IPS DF 6.9 (cell line): ENCODE measurements at places on chromosomes 12 and 14.

DNA sequence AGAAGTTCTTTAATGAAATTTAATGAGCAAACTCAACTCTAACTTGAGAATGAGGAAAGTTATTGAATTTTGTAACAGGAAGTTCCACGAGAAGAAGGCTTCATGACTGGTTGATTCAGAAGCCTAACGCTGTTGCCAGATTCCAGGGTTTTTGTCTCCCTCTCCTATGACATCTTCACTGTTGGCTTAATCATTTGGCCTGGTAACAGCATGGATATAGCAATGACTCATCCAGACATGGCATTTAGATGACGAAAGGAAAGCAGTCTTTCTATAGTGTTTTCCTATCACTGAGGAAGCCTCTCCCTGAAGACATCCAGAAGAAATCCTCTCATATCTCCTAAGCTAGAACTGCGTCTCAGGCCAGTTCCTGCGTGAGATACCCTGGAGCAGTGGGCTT is 9.4 kb upstream of the KCNA1 start:
- DNase-seq: no peak
- no peak overlapping the region for H3K27ac ChIP-seq
- no peaks in the 10 kb centered on the region for H3K27me3 ChIP-seq
- H3K4me3 ChIP-seq: no peak overlapping the region
- H3K4me1 ChIP-seq: no peaks in the 10 kb centered on the region
- H3K36me3 ChIP-seq: no peaks in the 10 kb centered on the region

GRCh38 chr12:89544681-89545184 is 18.9 kb upstream of the POC1B start:
- H3K4me1 ChIP-seq: no peaks in the 10 kb centered on the region
- no peak for DNase-seq

DNA sequence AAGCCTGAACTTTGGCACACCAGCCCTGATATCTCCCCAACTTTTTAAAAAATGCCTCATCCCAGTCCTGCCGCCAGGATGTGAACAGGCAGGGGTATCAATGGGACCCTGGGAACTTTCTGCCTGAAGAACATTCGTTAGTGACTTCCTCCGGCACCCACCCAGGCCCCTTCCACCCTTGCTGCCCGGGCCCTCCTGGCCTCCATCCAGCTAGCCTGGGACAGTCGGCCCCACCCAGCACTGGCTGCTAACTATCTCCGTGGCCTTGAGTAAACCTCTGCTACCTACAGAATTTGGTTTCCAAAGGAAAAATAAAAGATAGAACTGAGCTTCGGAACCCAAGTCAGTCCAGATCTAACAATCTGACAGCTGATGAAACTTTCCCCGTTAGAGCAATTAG is 14.3 kb downstream of the SCARB1 start:
- no peak for DNase-seq
- no peak overlapping the region for H3K27ac ChIP-seq
- H3K4me1 ChIP-seq: no peaks in the 10 kb centered on the region
- no peaks in the 10 kb centered on the region for H3K27me3 ChIP-seq

DNA sequence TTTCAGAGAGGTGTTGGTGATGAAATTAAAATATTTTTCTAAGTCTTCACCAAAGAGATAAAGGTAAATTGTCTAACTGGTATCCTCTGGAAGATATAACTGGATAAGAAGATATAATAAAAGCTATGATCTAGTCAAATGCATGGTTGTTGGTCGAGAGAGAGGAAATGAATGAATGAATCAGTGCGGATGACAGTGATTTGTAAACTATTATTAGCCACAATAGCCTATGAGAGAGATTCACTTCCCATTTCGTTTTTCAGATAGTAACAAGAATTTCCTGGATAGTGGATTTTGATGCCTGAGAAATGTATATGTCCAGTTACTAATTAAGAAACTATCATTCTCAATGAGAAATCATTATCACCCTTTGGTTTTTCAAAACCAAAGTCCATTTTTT is 63.1 kb downstream of the HEATR5A start:
- H3K27ac ChIP-seq: no peak overlapping the region
- no peaks in the 10 kb centered on the region for H3K27me3 ChIP-seq
- no peaks in the 10 kb centered on the region for H3K36me3 ChIP-seq
- H3K4me1 ChIP-seq: no peaks in the 10 kb centered on the region
- no peak overlapping the region for H3K4me3 ChIP-seq

GRCh38 chr12:93300611-93301021 is 77.1 kb upstream of the NUDT4 start:
- no peak overlapping the region for H3K4me3 ChIP-seq
- H3K27ac ChIP-seq: no peak overlapping the region
- no peaks in the 10 kb centered on the region for H3K36me3 ChIP-seq
- H3K27me3 ChIP-seq: no peaks in the 10 kb centered on the region

GRCh38 chr12:64212119-64212746 is 9.9 kb downstream of the KICS2 start:
- no peak overlapping the region for H3K4me3 ChIP-seq
- no peaks in the 10 kb centered on the region for H3K27me3 ChIP-seq
- H3K36me3 ChIP-seq: no peaks in the 10 kb centered on the region
- no peak for DNase-seq
- no peaks in the 10 kb centered on the region for H3K4me1 ChIP-seq

GRCh38 chr12:31984806-31985591 is 25.8 kb downstream of the RESF1 start:
- H3K27ac ChIP-seq: no peak overlapping the region
- DNase-seq: no peak
- peaks cover 28% of the 10 kb centered on the region; the same call in 1 of the 2 replicates for H3K36me3 ChIP-seq
- H3K4me1 ChIP-seq: 0 out of 2 replicates have a peak, but pooled peaks cover under 1% of the 10 kb centered on the region
- H3K4me3 ChIP-seq: no peak overlapping the region

- H3K4me3 ChIP-seq: no peak overlapping the region
- 0 out of 2 replicates have a peak, but pooled peaks cover 2% of the 10 kb centered on the region for H3K36me3 ChIP-seq
- no peak overlapping the region for H3K27ac ChIP-seq
- no peaks in the 10 kb centered on the region; the same call in 1 of the 2 replicates for H3K4me1 ChIP-seq
- DNase-seq: no peak
- H3K27me3 ChIP-seq: peaks cover 20% of the 10 kb centered on the region
Observed at GRCh38 chr12:71445071-71445470, 5.5 kb downstream of the LGR5 start.

- H3K36me3 ChIP-seq: no peaks in the 10 kb centered on the region
- H3K4me3 ChIP-seq: no peak overlapping the region
- H3K4me1 ChIP-seq: no peaks in the 10 kb centered on the region
- no peak overlapping the region for H3K27ac ChIP-seq
- no peaks in the 10 kb centered on the region for H3K27me3 ChIP-seq
Observed at GRCh38 chr12:127690161-127690560, 576.8 kb upstream of the TMEM132C start.

- no peak overlapping the region for H3K4me3 ChIP-seq
- no peaks in the 10 kb centered on the region for H3K27me3 ChIP-seq
- no peaks in the 10 kb centered on the region for H3K36me3 ChIP-seq
- no peak for DNase-seq
Observed at GRCh38 chr14:90726656-90727055, 89.6 kb downstream of the TTC7B start.

DNA sequence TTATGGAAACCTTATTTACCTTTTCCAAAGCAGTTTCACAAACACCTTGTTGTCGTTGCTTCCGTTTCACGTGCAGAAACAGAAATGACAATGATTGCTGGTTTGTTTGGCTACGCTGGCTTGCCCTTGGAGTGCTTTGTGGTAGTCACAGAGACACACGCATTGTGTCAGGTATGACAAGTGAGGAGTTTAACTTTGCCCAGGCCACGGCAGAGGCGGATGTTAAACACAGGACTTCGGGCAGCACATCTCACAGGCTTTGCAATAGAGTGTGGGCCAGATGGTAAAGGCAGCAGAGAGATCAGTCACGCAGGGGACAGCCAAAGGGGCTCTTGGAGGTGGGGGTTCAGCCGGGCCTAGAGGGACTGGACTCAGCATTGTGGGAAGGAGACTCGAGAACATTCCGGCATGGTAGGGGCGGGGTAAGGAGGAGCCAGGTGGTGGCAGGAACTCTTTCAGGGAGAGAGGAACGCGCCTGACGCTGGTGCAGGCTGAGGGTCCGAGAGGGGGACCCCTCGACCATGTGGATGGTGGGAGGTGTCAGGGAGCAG is 59.8 kb upstream of the KCNA1 start:
- H3K27ac ChIP-seq: no peak overlapping the region
- no peaks in the 10 kb centered on the region for H3K27me3 ChIP-seq
- no peak overlapping the region for H3K4me3 ChIP-seq
- no peaks in the 10 kb centered on the region for H3K36me3 ChIP-seq
- no peaks in the 10 kb centered on the region for H3K4me1 ChIP-seq

GRCh38 chr14:92539875-92540274 is 26.3 kb downstream of the RIN3 start:
- H3K27ac ChIP-seq: no peak overlapping the region
- no peak for DNase-seq
- no peaks in the 10 kb centered on the region for H3K36me3 ChIP-seq
- no peaks in the 10 kb centered on the region for H3K4me1 ChIP-seq
- H3K27me3 ChIP-seq: no peaks in the 10 kb centered on the region

- no peak overlapping the region for H3K27ac ChIP-seq
- H3K4me1 ChIP-seq: no peaks in the 10 kb centered on the region; the same call in 1 of the 2 replicates
- no peaks in the 10 kb centered on the region for H3K27me3 ChIP-seq
- no peak for DNase-seq
- no peak overlapping the region for H3K4me3 ChIP-seq
Observed at GRCh38 chr12:88556213-88556774, 24.0 kb downstream of the KITLG start.

- no peak for DNase-seq
- no peaks in the 10 kb centered on the region for H3K27me3 ChIP-seq
Observed at GRCh38 chr14:29062976-29063375, 296.4 kb downstream of the FOXG1 start.

DNA sequence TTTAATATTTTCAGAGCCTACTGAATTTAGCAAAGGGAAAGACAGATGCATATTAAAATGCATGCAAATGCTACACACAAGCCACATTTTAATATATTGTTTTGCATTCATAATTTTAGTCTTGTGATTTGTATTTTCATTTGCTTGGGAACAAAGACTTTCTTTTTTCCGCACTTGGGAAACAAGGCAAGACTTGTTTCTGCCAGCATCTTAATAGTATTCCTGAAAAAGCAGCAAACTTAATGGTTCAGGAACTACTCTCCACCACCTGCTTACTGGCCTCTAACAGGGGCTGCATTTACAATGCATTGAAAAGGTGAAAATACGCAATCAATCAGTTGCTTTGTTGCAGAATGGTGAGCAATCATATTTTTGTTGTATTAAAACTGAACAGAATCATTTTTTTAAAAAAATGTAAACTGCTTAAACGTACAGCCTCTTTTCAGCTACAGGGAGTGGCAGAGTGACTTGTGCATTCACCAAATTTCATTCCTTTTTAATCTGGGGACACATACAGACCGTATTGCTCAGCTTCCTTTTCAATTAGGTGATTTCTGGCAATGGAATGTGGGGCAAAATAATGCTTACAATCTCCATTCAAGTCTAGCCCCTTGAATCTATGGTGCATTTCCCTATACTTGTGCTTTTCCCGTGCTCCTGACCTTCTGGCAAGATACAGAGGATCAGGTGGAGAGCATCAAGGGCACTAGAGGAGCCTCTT is 144.1 kb upstream of the BTG1 start:
- no peak for DNase-seq
- no peak overlapping the region for H3K27ac ChIP-seq
- H3K36me3 ChIP-seq: no peaks in the 10 kb centered on the region
- no peaks in the 10 kb centered on the region for H3K27me3 ChIP-seq
- no peak overlapping the region for H3K4me3 ChIP-seq

- H3K4me3 ChIP-seq: peak overlapping the region; percentile 98
- no peaks in the 10 kb centered on the region for H3K36me3 ChIP-seq
- H3K27me3 ChIP-seq: no peaks in the 10 kb centered on the region
- H3K4me1 ChIP-seq: no peaks in the 10 kb centered on the region
- no peak overlapping the region for H3K27ac ChIP-seq
Observed at GRCh38 chr14:91059576-91060350, 678 bp downstream of the RPS6KA5 start.

DNA sequence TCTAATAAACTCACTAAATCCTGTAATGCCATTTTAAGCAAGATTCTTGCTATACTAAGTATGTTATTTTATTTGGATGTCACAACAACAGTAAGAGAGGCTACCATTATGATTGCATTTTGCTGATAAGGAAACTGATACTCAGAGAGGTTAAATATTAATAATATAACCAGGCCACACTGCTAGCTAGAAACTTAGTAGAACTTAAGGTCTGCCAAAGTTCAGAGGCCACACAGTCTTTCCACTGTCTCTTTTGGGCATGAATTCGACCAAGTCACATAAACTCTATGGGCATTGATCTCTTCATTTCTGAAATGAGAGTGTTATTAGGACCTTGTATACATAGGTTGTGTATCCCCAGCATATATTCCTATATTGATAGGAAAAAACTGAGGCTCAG is 147.9 kb downstream of the SYNE2 start:
- no peaks in the 10 kb centered on the region for H3K27me3 ChIP-seq
- no peaks in the 10 kb centered on the region; the same call in 1 of the 2 replicates for H3K36me3 ChIP-seq
- no peaks in the 10 kb centered on the region for H3K4me1 ChIP-seq
- DNase-seq: no peak

GRCh38 chr12:44574586-44574985 is 301.5 kb downstream of the NELL2 start:
- DNase-seq: no peak
- H3K4me3 ChIP-seq: no peak overlapping the region
- no peak overlapping the region for H3K27ac ChIP-seq
- no peaks in the 10 kb centered on the region for H3K36me3 ChIP-seq
- no peaks in the 10 kb centered on the region for H3K4me1 ChIP-seq
- no peaks in the 10 kb centered on the region for H3K27me3 ChIP-seq
